Activated naive CD4-positive, alpha-beta T cell treated with anti-CD3 and anti-CD28 coated beads for 36 hours (primary cell): ENCODE measurements at places on chromosomes 1 and 21.

- DNase-seq, result no peak
These were observed 75.7 kb downstream of the AXDND1 start for GRCh38 chr1:179441501-179441900.

DNA sequence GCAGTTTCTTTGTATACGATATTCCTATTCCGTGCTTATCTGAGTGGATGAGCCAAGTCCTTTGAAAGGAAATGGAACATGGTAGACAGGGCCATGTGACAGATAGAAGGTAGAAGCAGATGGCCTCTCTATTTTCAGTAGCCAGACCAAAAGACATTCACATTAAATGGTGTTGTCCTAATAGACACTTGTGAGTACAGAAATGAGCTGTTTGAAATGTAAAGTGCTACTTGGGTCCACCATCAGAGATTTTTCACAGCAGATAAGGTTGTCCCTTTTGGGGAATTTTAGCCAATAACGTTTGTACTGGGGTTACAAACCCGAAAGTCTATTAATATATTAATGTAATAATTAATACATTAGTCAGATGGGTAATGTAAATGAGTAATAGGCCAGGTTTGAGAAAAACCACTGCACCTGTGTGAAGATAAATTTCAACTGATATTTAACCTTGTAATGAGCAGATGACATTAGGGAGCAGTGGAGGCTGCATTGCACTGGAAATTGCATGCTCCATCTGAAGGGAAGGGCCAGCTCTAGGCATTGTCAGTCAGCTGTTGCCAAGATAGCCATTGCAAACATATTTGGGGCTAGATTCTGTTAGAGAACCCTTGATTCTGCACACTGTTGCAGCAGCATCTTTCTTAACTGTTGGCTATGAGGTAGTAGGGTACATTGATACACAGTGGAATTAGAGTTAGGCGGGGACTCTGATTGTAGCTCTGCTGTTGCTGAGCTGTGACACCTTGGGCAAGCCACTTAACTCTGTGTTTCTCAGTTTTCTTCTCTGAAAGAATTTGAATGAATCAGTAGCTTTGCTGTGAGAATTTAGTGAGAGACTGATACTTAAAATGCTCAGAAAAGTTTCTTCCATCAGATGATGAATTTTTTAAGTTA lies 43.8 kb downstream of the FGGY start:
- DNase-seq, result no peak

GRCh38 chr1:44511769-44512168 lies 106.7 kb downstream of the RNF220 start:
- DNase-seq, result peak; percentile 54

- no peak for DNase-seq
These were observed 4.3 kb downstream of the HSF2BP start for GRCh38 chr21:43654806-43655489.

DNA sequence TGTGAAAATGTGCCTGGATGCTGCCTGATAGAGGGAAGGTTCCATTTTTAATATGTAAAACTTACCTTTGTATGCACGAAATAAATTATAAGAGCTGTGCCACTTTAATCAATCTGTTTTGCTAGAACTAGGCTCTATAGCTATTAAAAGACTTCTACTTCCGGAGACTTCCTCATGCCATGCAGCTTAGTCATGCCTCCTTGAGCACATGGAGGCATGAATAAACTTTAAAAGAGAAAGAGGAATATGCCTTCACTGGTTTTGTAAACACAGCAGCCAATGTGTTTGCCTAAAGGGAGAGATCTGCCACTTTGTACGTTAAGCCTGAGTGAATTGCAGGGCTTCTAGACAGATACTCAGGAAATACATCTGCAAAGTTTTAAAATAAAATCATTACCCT lies 604.6 kb downstream of the LRRIQ3 start:
- no peak for DNase-seq

DNA sequence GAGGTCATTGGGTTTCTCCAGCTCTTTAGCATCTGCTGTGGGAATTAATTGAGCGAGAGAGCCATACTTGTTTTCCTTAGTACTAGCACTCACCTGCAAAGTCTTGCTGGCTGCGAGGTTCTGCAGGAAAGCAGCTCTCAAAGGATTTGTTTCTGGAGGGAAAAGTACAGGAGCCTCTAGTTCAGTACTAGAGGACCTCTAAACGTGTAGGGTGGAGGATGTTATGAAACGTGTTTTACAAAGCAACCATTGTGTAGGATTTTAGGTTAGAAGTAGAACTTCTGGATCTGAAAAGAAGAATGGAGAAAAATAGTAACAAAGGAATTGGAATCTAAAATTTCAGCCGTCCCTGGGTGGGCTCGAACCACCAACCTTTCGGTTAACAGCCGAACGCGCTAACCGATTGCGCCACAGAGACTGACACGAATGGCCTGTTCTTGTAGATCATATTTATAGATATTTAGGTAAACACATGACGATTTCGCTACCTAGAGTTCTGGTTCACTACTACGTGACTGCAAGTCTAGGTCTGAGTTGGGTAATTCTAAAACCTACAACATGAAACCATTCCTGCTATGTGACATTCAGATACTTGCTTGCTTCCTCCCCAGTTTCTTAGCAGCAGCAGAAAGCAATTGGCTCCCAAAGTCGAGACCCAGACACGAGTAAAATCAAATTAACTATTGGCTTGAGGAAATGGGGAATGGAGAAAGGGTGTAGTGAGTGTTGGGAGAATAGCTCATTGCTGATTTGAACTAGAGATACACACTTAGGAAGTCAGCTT lies 60.2 kb upstream of the CFAP126 start:
- peak; percentile 52 for DNase-seq

GRCh38 chr21:42496839-42497202 lies 797 bp upstream of the RSPH1 start:
- DNase-seq, result no peak

DNA sequence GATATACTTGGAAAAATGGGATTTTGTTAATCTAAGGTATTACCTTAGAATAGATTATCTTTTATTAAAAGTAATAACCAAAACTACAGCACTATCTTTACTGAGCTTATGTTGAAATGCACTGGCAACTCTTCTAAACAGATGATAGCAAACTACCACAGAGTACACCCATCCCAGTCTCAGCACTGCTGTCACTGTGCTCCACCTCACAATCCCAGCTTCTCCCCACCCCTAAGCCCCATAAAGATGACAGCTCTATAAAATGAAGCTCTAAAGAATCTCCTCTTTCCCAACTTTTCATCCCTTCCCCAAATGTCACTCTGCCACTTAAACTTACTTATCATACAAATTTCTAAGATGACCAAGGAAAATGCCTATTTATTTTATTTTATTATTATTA lies 6.4 kb downstream of the DSTYK start:
- no peak for DNase-seq

GRCh38 chr1:86648255-86648654 lies 56.1 kb upstream of the SH3GLB1 start:
- DNase-seq, result no peak

GRCh38 chr1:11488201-11488770 lies 9.3 kb downstream of the DISP3 start:
- no peak for DNase-seq

GRCh38 chr1:156281693-156282478 lies 739 bp downstream of the SMG5 start:
- peak; percentile 45 for DNase-seq

GRCh38 chr1:162954824-162955223 lies 93.8 kb upstream of the CCDC190 start:
- DNase-seq, result no peak

DNA sequence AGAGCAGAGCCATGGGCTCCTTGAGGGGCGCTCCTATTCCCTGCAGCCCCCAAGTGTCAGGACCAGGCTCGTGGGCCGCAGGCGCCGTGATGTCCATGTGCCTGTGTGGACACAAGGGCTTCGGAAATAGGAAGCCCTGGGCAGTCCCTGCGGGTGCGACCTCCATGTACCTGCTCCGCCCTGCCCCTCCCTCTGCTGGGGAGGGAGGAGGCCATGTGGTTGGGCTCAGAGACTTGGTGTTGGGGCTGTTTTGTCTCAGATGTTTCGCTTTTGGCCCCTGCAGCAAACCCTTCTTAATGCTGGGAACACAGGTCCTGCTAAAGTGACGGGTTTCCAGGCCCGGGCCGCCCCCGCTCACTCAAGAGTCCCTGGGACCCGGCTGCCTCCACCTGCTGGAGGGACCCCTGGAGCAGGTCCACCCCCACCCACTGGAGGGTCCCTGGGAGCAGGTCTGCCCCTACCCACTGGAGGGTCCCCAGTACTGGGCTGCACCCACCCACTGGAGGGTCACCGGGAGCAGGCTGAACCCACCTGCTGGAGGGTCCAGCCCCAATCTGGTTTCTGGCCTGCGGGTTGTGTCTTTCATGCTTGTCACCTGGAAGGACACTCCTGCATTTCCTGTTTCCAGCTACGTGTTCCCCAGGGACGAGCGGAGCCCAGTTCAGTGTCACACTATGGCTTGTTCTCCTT lies 156.5 kb downstream of the PEX14 start:
- no peak for DNase-seq
